ENCODE measurements at places on chromosomes 4 and X. TPM values are rescaled to one million over a fixed set of nuclear protein-coding genes. Genes with fewer than 3 reads are reported as not detected.

AFP gene
- total RNA-seq, result not detected

DSPP gene
- total RNA-seq, result not detected

SYP gene
- 1.8 TPM for total RNA-seq

CXorf65 gene
- total RNA-seq, result not detected

KLB gene
- total RNA-seq, result 1.7 TPM

TLR10 gene
- total RNA-seq, result 0.18 TPM

BBS12 gene
- 8.9 TPM for total RNA-seq

RTL5 gene
- total RNA-seq, result 3.9 TPM

TMEM47 gene
- total RNA-seq, result 28.3 TPM

CCKAR gene
- total RNA-seq, result not detected

FAM53A gene
- 1.6 TPM for total RNA-seq

GPR173 gene
- total RNA-seq, result 1.3 TPM

TEX13C gene
- not detected for total RNA-seq

BMX gene
- total RNA-seq, result 1.6 TPM

SLC6A14 gene
- not detected for total RNA-seq

DRD5 gene
- total RNA-seq, result 0.47 TPM

SPP1 gene
- total RNA-seq, result 11.5 TPM

PAGE2B gene
- total RNA-seq, result not detected

EVC2 gene
- total RNA-seq, result 2.9 TPM

KLHL4 gene
- 1.2 TPM for total RNA-seq

GPR78 gene
- total RNA-seq, result not detected

VSIG4 gene
- total RNA-seq, result 182 TPM

ANXA5 gene
- total RNA-seq, result 243 TPM

GAGE12F gene
- not detected for total RNA-seq

SPON2 gene
- 14.0 TPM for total RNA-seq

CD38 gene
- 5.7 TPM for total RNA-seq

C1QTNF7 gene
- 7.4 TPM for total RNA-seq

CENPVL1 gene
- total RNA-seq, result not detected

MXRA5 gene
- total RNA-seq, result 6.1 TPM

MGAT4D gene
- total RNA-seq, result not detected

TBC1D19 gene
- total RNA-seq, result 9.1 TPM

HSFX1 gene
- total RNA-seq, result 2.3 TPM

WDR19 gene
- 11.6 TPM for total RNA-seq

SHOX gene
- total RNA-seq, result not detected

FRG2 gene
- not detected for total RNA-seq

ANXA10 gene
- not detected for total RNA-seq

RAB40AL gene
- total RNA-seq, result 0.55 TPM

USP53 gene
- total RNA-seq, result 43.0 TPM

RTL9 gene
- 0.63 TPM for total RNA-seq

CFAP99 gene
- not detected for total RNA-seq

XPNPEP2 gene
- total RNA-seq, result 2.5 TPM

CCNB3 gene
- total RNA-seq, result 0.18 TPM

XAGE2 gene
- not detected for total RNA-seq

PHKA1 gene
- total RNA-seq, result 10.3 TPM

PNMA6A gene
- total RNA-seq, result 1.6 TPM

HOPX gene
- 17.1 TPM for total RNA-seq

RHOXF2 gene
- not detected for total RNA-seq

VCX3B gene
- not detected for total RNA-seq

CCDC158 gene
- 0.68 TPM for total RNA-seq

MTNR1A gene
- total RNA-seq, result not detected

CLCN3 gene
- total RNA-seq, result 38.7 TPM

MAP9 gene
- total RNA-seq, result 6.8 TPM

PLXNB3 gene
- total RNA-seq, result 5.9 TPM

NUDT11 gene
- 0.18 TPM for total RNA-seq

ADAMTS3 gene
- 1.2 TPM for total RNA-seq

LRAT gene
- total RNA-seq, result 0.32 TPM

TLR2 gene
- 15.9 TPM for total RNA-seq

MAOB gene
- total RNA-seq, result 98.1 TPM

ADH1B gene
- total RNA-seq, result 523 TPM
